ENCODE measurements at places on chromosomes 12 and 14.

DNA sequence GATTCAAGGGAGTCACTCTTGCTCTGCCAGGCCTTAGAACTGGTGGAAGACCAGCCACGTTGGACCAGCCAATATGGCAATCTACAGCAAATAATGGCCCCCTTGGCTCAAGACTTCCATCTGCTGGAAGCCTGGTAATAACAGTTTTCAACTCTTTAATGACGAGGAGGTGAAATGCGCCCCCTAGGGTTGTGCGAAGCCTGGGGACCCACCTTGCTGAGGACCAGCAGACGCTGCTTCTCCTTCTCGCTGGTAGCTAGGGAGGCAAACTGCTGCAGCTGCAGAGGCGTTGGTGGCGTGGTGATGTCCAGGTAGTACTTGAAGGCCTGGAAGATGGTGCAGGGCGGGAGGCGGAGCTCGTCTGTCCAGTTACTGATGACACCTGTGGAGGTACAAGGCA lies 41.5 kb upstream of the FBXO21 start:
- DNase-seq = no peak

- DNase-seq = no peak
These were observed 637 bp upstream of the FOXG1 start for GRCh38 chr14:28765831-28766468.

- no peak for DNase-seq
These were observed 92.8 kb downstream of the ASCL1 start for GRCh38 chr12:103050273-103050672.

- DNase-seq = no peak
These were observed 443.3 kb downstream of the ADAMTS20 start for GRCh38 chr12:43108656-43109055.

DNA sequence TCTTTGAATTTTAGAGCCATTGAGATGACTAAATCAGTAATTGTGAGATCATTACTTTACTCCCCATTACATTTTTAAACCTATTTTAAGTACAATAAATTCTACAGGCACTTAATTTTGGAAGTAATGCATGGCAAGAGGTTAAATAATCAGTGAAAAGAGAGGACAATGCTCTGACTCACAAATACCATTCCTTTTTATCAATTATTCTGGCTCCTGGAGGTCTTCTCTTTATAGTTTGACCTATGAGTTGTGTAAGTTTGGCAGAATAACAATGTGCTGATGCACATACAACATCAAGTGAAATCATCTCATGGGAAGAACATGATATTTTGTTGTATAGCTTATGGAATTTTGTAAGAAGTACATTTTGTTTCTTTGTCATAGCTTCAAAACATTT lies 166.7 kb downstream of the TMTC3 start:
- no peak for DNase-seq

GRCh38 chr14:54010981-54011380 lies 54.4 kb upstream of the BMP4 start:
- no peak for DNase-seq

DNA sequence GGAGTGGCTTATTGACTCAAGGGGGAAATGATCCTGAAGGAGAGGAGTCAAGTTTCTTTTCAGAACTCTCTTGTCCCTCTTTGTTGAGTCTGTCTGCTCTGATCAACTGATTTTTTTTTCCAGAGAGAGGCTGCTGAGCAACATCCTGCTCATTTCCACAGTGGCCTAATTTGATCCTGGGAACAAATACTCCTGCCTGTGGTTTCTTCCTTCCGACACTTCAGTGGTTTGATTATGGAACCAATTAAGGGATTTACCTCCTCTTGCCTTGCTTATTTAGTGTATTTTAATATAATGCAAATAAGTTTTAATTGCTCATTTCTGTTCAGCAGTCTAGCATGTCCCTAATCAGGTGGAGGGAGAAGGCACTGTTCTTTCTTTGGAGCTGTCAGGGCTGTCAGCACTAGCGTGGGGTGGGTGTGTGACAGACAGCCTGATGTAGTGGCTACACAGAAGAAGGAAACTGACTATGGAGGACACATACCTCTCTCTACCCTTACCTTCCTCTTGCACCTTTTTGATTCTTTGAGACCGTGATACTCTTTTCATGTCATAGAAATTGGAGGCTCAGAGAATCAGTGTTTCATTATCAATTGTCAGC lies 344.9 kb upstream of the STXBP6 start:
- DNase-seq = no peak

DNA sequence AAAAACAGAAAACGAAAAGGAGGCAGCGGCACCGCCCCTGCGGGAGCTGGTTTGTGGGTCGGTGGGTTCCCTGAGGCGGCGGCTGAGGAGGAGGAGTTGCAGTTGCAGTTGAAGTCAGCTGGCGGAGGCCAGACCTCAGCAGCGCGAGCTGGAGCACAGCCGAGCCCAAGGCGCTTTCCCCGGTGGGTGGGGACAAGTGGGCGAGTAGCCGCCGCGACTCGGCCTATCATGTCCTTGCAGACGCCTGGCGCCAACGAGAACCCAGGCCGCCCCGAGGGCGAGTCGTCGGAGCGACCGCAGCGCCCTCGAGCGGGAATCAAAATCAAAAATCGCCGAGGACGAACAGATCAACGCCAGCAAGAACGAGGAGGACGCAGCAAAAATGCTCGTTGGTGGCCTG lies 12.7 kb upstream of the CLEC1A start:
- no peak for DNase-seq

DNA sequence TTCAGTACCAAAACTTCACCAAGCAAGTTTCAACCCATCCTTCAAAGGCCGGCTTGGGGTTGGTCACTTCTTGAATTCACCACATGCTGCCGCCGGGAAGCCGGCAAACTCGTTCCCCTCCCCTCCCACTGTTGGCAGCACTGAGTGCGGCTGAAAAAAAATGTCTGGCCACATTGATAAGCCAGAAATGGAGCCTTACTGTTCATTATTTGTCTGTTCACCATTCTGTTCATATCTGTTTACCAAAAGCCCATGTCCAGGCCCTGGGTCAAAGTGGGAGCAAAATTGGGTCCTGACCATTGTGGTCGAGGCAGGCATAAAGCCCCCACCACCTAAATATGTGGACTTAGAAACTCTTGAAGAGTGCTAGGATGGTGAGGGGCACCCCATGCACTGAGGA lies 7.3 kb upstream of the HSP90AA1 start:
- DNase-seq = no peak

- DNase-seq = no peak
These were observed 100.8 kb downstream of the CCER1 start for GRCh38 chr12:90854136-90854689.

- DNase-seq = no peak
These were observed 144.8 kb downstream of the KCNA5 start for GRCh38 chr12:5188472-5188871.

GRCh38 chr12:80966001-80966400 lies 28.3 kb upstream of the LIN7A start:
- DNase-seq = no peak

DNA sequence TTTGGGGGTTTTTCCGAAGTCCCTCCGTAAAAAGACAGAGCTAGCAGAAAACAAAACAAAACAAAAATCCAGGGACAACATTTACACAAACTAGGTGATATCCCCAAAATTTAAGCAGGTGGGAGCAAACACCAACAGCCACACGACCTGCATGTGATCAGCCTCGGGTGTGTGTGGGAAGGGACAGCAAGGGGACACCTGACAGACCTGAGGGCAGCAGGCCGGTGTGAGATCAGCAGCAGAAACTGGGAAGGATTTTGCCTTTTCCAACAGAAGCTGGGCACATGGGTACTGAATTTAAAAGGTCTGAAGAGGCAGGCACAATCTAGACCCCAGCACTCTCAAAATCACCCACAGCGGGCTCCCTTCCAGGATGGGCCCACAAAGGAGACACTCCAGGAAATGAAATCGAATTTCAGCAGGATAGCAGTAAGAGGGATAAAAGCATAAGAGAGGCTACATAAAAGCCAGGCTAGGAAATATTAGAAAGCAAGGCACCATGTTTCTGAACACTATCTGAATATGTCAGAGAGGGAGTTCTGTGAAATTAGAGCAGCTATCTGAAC lies 36.5 kb upstream of the SELPLG start:
- DNase-seq = no peak

- no peak for DNase-seq
These were observed 172.1 kb downstream of the TSPAN9 start for GRCh38 chr12:3249081-3249800.

DNA sequence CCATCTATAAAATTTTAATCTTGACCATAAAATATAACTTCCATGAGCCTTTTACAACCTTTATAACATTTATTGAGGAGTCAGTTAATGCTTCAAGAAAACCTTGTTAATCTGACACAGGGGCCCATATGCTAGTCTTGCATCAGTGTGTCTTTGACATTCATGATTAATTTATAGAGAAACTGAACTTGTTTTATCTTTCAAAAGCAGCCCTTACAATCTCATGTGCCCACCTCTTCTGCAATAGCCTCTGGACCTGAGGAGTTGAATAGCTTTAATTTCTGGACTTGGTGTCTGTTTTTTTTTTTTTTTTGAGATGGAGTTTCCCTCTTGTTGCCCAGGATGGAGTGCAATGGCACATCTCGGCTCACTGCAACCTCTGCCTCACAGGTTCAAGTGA lies 8.6 kb upstream of the LPCAT3 start:
- DNase-seq = no peak

GRCh38 chr12:110578694-110579534 lies 4.2 kb downstream of the PPTC7 start:
- no peak for DNase-seq

GRCh38 chr12:32894566-32894965 lies 2.0 kb downstream of the PKP2 start:
- no peak for DNase-seq

GRCh38 chr12:121512561-121512960 lies 68.3 kb downstream of the KDM2B start:
- DNase-seq = no peak

DNA sequence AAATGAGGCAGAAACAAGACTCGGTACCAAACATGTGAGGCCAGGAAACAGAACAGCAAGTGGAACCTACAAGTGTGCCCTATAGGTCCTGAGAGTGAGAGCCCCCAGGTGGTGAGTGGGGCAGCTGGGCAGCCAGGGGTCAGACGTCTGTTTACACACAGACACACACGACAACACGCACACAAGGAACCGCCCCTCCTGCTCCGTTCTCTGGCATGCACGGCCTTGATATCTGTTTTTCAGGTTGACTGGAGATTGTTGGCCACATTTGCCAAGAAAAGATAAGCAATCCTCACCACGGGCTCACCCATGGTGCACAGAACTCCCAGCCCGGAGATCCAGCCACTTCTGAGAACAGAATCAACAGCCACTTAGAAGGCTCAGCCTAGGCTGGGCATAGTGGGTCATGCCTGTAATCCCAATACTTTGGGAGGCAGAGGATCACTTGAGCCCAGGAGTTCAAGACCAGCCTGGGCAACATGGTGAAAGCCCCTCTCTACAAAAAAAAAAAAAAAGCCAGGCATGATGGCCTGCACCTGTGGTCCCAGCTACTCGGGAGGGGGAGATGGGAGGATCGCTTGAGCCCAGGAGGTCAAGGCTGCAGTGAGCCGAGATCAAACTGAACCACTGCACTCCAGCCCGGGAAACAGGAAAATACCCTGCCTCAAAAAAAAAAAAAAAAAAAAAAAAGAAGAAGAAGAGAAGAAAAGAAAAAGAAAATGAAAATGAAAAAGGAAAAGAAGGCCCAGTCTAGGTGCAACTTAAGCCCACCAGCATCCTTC lies 19.4 kb upstream of the EIF5 start:
- no peak for DNase-seq

DNA sequence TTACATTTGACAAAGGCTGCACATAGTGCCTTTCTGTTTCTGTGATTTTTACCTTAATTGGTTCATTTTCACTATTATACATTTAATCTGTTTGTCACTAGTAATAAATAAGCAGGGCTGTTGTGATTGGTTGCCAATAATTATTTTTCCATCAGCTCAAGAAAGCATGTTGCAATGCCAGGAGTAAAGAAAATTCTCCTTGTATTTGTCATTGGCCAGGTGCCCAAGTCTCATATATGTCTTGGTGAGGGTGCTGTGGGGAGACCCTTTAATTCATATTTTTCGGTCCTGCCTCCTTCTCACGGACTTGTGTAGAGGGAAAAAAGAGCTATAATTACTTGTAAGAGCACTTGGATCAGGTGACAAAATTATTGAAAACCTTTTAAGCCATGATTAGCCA lies 108.0 kb downstream of the KITLG start:
- no peak for DNase-seq

GRCh38 chr14:71175491-71175890 lies 268.2 kb downstream of the PCNX1 start:
- DNase-seq = no peak

GRCh38 chr12:130011611-130012385 lies 108.0 kb upstream of the TMEM132D start:
- no peak for DNase-seq

GRCh38 chr14:80862541-80862940 lies 79.0 kb downstream of the CEP128 start:
- DNase-seq = no peak

DNA sequence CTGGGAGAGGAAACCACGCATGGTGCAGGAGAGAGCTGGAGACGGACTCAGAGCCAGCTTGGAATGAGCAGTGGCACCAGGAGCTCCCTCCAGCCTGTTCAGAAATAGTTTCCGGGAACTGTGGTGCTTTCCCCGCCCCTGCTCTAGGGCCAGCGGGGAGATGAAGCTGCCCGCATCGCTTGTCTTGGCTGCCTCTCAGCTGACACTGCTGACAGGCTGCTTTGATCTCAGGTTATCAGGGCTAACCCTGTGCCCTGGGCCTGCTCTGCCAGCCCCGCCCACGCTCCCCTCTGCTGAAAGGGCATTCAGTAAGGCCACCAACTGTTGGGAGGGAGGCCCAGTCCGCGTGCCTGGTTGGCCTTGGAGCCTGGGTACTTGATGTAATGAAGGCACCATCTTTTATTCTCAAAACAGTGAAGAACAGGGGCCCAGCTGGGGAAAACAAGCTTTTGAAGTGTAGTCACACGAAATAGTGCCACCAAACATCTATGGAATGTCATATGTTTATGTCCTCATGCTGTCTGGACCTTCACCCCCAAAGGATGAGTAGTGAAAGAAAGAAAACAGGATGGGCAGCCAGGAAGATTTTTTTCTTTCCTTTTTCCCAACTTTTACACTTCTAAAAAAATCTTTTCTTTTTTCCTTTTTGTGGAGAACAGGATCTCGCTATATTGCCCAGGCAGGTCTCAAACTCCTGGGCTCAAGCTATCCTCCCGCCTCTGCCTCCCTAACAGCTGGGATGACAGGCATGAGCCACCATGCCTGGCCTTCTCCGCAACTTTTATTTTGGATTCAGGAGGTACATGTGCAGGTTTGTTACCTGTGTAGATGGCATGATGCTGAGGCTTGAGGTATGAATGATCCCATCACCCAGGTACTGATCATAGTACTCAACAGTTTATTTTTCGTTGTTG lies 115.9 kb upstream of the TBX3 start:
- no peak for DNase-seq

DNA sequence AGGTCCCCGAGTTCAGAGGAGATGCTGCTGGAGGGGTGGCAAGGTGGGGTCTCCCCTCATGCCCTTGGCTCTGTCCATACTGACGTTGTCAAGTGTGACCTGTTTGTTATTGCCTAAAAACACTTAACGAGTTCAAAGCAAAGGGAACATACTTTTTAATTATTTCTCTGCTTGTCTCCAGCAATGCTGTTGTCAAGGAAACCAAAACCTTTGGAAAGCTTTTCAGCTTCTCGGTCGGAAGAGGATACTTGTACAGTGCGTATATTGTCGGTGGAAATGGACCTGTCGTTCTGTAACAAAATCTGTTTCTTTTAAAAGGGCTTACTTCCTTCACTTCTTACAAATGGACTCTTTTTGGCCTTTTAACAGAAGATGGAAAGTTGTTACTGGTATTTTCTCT lies 73.9 kb downstream of the SLC25A47 start:
- no peak for DNase-seq

- no peak for DNase-seq
These were observed 281.5 kb downstream of the CACNA1C start for GRCh38 chr12:2334271-2334670.

- no peak for DNase-seq
These were observed 8.0 kb downstream of the IFT43 start for GRCh38 chr14:75993567-75994041.

Data from stimulated activated CD4-positive, alpha-beta T cell treated with anti-CD3 and anti-CD28 coated beads, Interleukin-2, amount 100 ng/mL, for 24 hours (primary cell).